ENCODE measurements at places on chromosomes 11 and 22. TPM values are rescaled to one million over a fixed set of nuclear protein-coding genes. Genes with fewer than 3 reads are reported as not detected.

The MPZL2 gene
- total RNA-seq = 73.5 TPM

The NNMT gene
- total RNA-seq = 330 TPM

The FAM180B gene
- not detected for total RNA-seq

The ZP1 gene
- not detected for total RNA-seq

The TSSK2 gene
- total RNA-seq = not detected

The KRTAP5-10 gene
- not detected for total RNA-seq

The SCUBE1 gene
- not detected for total RNA-seq

The MUC6 gene
- not detected for total RNA-seq

The MS4A6E gene
- not detected for total RNA-seq

The SLC25A45 gene
- total RNA-seq = 1.0 TPM

The GVQW3 gene
- 0.68 TPM for total RNA-seq

The TSPAN32 gene
- total RNA-seq = not detected

The STIP1 gene
- total RNA-seq = 139 TPM

The FGF19 gene
- not detected for total RNA-seq

The SART1 gene
- 27.1 TPM for total RNA-seq

The TBX10 gene
- not detected for total RNA-seq

The ZNF280B gene
- 0.68 TPM for total RNA-seq

The MS4A14 gene
- not detected for total RNA-seq

The PNPLA5 gene
- total RNA-seq = not detected

The RGL4 gene
- not detected for total RNA-seq

The EIF3L gene
- 358 TPM for total RNA-seq

The AQP11 gene
- total RNA-seq = 0.68 TPM

The KCTD14 gene
- total RNA-seq = 0.51 TPM

The OR51B4 gene
- total RNA-seq = not detected

The OR52I2 gene
- not detected for total RNA-seq

The SEC14L6 gene
- total RNA-seq = 0.05 TPM

The RNASEH2C gene
- 96.1 TPM for total RNA-seq

The BIK gene
- 1.7 TPM for total RNA-seq

The RFPL2 gene
- total RNA-seq = not detected

The CHADL gene
- 1.1 TPM for total RNA-seq

The TMEM151A gene
- total RNA-seq = not detected

The BAIAP2L2 gene
- total RNA-seq = not detected

The ACAD8 gene
- 24.5 TPM for total RNA-seq

The RTN4RL2 gene
- 0.14 TPM for total RNA-seq

The NCF4 gene
- total RNA-seq = 0.17 TPM

The LRRC56 gene
- 0.68 TPM for total RNA-seq

The NXF1 gene
- total RNA-seq = 38.1 TPM

The SYT7 gene
- 0.51 TPM for total RNA-seq

The C11orf52 gene
- 0.47 TPM for total RNA-seq

The C11orf87 gene
- not detected for total RNA-seq

The CSRP3 gene
- not detected for total RNA-seq

The KLHDC7B gene
- total RNA-seq = not detected

The SYCE3 gene
- not detected for total RNA-seq

The CFAP300 gene
- not detected for total RNA-seq

The AGBL2 gene
- 0.17 TPM for total RNA-seq

All from dermis blood vessel endothelial cell (primary cell).